ENCODE measurements at places on chromosomes 5 and 9. TPM values are rescaled to one million over a fixed set of nuclear protein-coding genes. Genes with fewer than 3 reads are reported as not detected.

Gene PCDHAC2
- 1.7 TPM for total RNA-seq

Gene MRPS2
- total RNA-seq = 34.0 TPM

Gene PCDHGB3
- 4.6 TPM for total RNA-seq

Gene PPP2R2B
- 0.74 TPM for total RNA-seq

Gene LCN9
- not detected for total RNA-seq

Gene LPAR1
- total RNA-seq = 27.2 TPM

Gene GPR21
- total RNA-seq = 0.21 TPM

Gene NTRK2
- total RNA-seq = 20.6 TPM

Gene AIF1L
- 31.1 TPM for total RNA-seq

Gene GMCL2
- not detected for total RNA-seq

Gene SLC6A7
- not detected for total RNA-seq

Gene SLC4A9
- 0.21 TPM for total RNA-seq
